ENCODE measurements at places on chromosomes 2 and 18.

DNA sequence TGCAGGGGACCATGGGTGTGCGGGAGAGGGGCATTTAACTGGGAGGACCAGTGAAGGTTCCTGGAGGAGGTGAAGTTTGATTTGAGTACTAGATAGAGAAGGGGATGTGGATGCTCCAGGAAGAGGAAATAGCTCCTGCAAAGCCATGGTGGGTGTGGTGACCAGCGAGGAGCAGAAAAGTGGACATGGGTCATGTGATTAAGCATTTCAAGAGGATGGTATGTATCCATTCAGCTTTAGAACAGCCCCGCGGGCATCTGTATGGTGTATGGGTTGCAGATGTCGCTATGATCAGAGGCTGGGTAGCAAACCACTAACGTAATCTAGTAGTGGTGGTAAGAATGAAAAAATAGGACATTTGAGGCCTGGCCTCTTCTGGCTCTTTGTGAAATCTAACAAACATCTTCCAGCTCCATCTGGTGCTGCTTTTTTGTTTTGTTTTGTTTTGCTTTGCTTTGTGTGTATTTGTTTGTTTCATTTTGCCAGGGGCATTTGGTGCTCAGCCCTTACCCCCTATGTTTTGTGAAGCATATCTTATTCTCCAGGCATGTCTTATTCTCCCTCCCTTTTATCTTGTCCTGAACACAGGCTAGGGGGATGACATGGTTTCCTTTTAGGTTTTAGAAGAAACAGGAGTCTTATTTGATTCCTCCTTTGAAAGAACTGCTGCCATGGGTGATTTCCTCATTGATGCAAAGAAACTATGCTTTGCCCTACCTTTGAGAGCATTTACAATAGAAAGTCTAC lies 226.1 kb downstream of the LRRTM1 start:
- peak; percentile 67 for DNase-seq

DNA sequence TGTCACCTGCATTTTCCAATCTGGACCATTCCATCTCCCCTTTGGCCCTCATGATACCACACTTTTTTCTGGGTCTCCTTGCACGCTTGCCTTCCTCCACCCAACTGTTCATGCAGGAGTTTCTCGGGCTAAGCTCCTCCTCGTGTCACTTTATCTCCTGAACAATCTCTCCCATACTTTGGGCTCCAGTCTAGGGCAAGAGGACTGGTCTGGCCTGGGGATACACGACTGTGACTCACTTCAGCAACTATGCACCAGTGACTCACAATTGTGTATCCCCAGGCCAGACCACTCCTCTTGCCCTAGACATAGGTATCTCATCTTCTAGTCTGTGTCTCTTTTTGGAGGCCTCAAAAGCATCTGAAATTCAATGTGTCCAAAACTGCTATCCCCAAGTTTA lies 149.4 kb upstream of the PTPRM start:
- peak; percentile 57 for DNase-seq

- DNase-seq, result peak; percentile 94
Measured at GRCh38 chr2:27683390-27684071, 19.8 kb downstream of the SLC4A1AP start.

GRCh38 chr2:236672606-236673005 lies 103.0 kb downstream of the ACKR3 start:
- DNase-seq, result no peak

DNA sequence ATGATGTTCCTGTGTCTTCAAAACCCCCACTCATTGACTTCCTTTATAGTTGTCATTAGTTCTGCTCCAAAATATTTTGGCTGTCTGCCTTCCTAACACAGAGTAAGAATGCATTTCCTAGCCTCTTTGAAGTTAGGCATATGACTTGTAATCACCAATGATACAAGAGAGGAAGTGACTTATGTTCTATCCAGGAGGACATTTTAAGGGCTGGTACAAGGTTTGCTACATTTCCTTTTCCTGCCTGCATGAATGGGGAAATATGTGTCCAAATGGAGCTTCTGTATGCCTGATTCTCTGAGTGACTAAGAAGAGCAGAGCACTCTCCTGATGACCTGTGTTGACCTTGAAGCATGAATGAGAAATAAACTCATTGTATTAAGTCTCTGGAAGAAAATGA lies 115.1 kb downstream of the PLCL1 start:
- DNase-seq, result no peak

- DNase-seq, result peak; percentile 19
Measured at GRCh38 chr18:58937887-58938267, 73.2 kb downstream of the ZNF532 start.

GRCh38 chr18:50013363-50014138 lies 181.4 kb downstream of the MYO5B start:
- DNase-seq, result peak; percentile 47

GRCh38 chr18:829432-829831 lies 17.4 kb upstream of the YES1 start:
- DNase-seq, result no peak

- no peak for DNase-seq
Measured at GRCh38 chr2:224400886-224401632, 848 bp downstream of the FAM124B start.

GRCh38 chr2:11683966-11684365 lies 14.0 kb upstream of the NTSR2 start:
- DNase-seq, result no peak

DNA sequence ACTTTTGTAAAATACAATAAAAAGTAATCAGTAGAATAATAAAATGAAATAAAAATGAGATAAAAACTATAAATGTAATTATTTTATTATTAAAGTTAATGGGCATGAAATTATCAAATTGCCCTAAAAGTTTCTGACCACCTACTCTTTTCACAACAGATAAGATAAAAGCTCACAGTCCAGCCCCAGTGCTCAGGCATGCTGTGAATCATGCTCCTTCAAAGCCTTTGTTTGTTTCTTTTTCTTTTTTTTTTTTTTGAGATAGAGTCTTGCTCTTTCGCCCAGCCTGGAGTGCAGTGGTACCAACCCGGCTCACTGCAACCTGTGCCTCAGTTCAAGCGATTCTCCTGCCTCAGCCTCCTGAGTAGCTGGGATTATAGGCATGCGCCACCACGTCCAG lies 181.7 kb downstream of the ANKRD44 start:
- DNase-seq, result no peak

DNA sequence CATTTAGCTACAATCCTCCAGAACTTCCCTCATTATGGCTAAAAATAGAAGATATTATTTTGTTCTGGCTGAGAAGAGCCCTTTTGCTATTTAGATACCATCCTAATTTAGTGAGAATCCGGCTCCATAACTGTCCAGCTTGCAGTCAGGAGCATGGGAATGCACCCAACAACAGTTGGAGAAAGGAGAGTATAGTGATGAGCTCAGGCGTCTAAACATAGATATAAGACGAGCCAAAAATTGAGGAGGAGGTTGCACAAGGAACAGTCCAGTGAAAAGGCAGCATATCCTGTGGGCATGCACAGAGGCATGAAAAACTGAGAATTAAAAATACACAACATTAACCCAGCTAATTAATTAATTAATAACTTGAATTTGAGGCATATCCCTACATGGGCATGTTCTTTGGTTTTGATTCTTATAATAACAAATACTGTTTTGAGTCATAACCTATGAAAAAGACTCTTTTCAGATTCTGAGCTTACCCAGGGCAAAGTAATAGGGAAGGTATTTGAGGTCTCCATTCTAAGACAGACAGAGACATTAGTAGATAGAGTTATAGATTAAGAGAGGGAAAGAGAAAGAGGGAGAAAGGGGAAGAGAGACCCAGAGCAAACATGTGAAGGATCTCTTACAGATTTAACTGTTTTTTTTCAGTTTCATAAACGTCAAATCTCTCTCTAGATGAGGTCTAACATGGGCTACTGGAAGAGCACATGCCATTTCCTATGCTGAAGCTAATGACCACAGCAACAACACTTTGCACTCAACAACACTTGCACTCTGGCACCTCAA lies 311.2 kb downstream of the OSR1 start:
- DNase-seq, result no peak

DNA sequence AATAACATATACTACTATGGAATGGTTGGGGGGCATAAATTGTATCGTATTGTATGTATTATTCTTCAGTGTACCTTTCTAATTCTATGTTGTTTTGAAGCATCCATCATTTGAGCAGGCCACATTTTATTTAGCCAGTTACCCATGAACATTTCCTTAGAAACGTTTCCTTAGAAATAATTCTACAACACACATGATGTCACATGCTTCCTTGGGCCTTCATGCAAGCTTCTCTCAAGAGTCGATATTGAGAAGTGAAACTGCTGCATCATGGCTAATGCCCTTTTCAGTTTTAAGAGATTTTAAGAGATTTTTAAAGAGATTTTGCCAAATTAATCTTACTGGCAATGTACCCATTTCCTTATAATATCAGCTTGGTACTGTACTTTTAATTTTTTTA lies 63.9 kb downstream of the ALPK2 start:
- DNase-seq, result no peak

DNA sequence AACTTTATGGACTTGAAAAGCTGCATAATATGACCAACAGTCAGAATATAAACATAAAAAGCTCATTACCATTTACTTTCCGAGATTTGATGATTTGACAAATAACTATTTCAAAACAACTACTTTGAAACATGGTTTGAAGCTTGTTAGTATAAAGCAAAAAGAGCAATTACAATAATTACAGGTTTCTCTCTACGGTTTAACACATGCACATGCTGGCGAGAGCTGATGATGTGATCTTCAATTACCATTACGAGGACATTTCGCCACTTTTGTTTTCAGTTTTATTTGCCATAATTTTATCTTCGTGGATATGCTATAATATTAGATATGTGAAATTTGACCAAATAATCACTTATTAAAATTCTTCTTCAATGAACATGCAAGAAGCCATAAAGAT lies 270.1 kb downstream of the TCF4 start:
- DNase-seq, result peak; percentile 52

DNA sequence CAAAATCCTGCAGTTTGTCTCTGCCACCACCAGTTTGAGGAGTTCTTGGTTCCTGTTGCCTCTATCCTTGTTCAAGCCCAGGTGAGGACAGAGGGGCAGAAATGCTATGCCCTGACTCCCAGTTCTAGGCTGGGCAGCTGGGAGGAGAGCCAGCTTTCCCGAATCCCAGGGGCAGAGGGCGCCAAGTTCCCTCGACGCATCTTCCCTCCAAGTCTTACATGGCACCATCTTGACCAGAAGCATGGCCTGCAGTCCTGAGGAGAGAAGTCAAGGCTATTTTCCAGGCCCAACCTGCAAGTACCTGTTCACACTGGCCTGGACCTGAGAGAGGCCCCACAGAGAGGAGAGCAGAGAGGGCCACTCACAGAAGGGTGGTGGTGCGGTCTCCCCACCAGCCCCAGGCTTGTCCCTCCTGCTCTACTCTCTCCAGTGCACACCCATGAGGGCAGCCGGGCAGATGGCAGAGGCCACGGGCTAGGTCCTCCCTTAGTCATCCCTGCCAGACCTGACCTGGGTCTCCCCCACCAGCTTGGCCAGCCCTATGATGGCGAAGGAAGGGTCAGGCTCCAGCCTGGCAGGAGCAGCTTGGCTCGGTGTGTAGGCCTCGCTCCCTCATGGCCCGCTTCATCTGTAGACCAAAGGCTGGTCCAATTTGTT lies 115.7 kb upstream of the MSTN start:
- DNase-seq, result no peak

DNA sequence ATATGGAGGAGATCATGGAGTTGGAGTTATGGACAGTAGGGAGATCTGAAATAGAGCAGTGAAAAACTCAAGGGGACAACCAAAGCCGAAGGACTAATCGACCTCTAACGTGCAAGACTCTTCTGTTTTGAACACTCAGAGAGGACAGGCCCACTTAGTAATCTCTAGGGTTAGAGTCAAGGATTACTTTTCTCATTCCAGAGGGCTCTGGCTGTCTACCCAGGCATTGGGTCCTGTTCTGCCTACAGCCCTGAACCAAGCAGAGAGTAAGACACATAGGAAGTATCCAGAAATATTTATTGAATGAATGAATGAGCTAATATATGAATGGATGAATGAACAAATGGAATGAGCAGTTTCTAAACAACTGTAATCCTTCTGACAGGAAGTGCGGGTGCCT lies 50.3 kb upstream of the PKDCC start:
- DNase-seq, result no peak

- no peak for DNase-seq
Measured at GRCh38 chr2:220127311-220127710, 499.9 kb downstream of the SLC4A3 start.

- no peak for DNase-seq
Measured at GRCh38 chr2:60058781-60059180, 494.7 kb downstream of the BCL11A start.

GRCh38 chr18:41745166-41746049 lies 209.6 kb upstream of the PIK3C3 start:
- DNase-seq, result peak; percentile 86

DNA sequence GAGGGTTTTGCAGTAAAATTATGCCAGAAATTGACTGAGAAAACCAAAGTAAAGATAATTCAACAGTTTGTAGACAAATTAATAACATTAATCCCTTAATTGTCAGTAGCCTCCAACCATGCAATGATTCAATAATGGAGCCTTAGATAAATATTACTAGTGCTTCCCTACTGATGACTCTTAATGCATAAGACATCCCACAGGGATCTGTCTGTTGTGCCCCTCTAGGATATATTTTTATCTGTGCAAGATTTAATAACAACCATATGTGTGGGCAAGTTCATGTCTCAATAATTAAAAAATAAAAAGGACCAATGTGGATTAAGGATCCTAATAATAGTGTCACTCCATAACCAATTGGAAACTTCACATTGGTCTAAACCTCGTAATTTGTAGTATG lies 230.3 kb upstream of the TCF4 start:
- DNase-seq, result no peak

Measured in adipocyte (in vitro differentiated cells).